NCI-H510A treated with DMSO at 0.1 percent for 48 hours (cell line): ENCODE measurements at places on chromosomes 4 and X.
A peak's percentile ranks its signal among the peaks of the same experiment; 100 is the strongest.

- DNase-seq, result peak; percentile 47
Measured at GRCh38 chr4:84492290-84492689, 6.8 kb downstream of the NKX6-1 start.

DNA sequence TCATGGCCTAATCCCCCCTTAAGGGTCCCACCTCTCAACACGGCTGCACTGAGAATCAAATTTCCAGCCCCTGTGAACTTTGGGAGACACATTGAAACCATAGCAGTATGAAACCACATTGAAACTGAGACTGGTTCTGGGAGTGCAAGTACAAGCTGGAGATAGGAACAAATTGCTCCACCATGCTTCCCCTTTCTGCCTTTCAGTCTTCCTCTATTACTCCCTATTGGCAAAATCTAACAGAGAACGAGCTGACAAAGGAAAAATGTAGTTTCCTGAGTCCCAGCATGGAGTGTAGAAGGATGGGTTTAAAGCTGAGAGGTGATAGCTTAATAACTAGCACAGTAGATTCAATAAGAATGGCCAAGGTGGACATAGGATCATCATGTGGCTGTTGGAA, 161.7 kb upstream of the RPL34 start:
- no peak for DNase-seq

DNA sequence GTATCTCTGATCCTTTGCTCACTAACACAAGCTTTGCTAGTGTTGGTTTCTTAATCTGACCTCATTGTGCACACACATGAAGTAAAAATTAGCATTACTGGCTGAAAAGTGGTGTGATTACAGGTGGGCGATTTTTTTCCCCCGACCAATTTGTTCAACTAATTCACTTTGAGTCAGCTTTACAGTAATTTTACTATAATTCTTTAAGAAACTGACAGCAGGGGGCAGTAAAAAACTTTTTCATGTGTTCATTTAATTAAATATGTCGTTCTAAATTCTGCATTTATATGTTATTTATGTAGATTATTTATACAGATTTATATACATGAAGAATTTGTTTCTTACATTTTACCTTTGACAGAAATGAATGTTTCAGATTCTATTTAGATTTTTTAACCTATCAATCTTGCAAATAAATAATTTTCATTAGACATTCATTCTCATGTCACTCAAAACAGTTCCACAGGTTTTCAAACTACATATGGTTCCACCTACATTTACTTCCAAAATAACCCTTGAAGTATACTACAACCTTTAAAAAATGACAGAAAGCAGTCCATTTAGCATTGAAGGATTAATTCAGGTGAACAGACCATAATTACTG, 17.5 kb downstream of the PALLD start:
- peak; percentile 13 for DNase-seq

DNA sequence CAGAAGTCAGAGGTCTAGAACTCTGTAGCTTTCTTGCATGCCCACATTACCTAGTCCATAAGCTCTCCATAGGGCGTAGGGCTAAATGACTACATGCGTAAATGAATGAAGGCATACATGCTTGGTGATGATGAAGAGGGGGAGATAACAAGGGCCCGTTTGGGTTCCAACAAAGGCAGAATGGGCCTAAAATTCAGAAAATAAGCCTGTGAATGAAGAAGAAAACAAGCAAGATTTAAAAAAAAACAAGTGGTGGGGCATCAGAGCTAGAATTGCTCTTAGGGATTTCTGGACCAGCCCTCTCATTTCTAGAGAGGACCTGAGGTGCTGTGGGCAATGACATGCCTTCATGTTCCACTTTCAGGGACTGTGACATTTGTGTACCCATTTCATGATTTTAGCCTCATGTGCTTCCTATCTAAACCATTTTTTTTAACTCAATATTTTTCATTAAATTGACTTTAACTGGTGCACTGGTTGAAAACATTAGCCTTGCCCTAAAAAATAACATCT, 12.1 kb downstream of the GPRIN3 start:
- no peak for DNase-seq

DNA sequence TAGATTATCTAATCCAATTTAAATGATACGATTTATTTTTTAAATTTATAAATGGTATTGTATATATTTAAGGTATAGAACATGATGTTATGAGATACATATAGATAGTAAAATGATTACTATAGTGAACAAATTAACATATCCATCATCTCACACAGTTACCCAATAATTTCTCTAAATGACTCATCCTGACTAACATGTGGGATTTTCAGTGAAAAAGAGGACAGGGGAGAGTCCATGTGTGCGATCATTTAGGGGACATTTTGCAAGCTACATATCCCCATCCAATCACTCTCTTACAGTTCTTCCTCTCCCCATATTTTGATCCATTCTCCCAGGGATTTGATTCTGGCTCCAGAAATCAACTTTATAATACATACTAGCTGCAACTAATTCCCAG, 88.2 kb downstream of the ABCB7 start:
- no peak for DNase-seq

GRCh38 chrX:129651756-129652564, 2.8 kb downstream of the APLN start:
- DNase-seq, result no peak

DNA sequence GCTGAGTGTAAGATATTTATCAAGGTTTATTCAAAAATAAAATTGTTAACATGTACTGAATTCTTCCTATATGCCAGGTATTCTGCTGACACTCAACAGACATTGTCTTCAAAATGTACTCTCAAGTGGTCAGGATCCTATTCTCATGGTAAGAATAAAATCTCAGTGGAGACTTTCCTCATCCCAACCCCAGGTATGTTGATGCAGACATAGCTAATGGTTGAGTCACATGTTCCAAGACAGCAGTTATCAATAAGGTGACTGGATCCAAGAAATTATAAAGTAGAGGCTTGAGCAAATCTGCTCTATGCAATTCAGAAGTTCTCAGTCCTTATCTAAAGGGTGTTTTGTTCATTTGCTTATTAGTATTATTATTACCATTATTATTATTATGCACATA, 115.2 kb upstream of the GABRA2 start:
- DNase-seq, result no peak

DNA sequence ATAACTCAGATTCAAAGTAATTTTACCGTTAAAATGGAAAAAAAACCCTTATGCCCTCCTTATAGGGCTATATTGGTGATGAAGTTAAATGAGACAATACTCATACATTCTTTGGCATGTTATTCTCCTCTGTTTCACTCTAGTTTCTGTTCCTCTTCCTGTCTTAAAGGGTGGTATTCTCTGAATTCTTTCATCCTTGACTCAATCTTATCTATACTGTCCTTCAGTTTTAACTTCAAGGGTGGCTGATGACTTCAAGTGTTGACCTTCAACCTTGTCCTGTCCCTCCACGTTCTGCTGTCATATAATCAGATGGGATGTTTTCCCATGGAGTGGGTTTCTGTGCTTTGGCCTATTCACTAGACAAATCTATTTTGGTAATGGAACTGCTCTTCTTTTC, 44.0 kb downstream of the ZNF518B start:
- no peak for DNase-seq

DNA sequence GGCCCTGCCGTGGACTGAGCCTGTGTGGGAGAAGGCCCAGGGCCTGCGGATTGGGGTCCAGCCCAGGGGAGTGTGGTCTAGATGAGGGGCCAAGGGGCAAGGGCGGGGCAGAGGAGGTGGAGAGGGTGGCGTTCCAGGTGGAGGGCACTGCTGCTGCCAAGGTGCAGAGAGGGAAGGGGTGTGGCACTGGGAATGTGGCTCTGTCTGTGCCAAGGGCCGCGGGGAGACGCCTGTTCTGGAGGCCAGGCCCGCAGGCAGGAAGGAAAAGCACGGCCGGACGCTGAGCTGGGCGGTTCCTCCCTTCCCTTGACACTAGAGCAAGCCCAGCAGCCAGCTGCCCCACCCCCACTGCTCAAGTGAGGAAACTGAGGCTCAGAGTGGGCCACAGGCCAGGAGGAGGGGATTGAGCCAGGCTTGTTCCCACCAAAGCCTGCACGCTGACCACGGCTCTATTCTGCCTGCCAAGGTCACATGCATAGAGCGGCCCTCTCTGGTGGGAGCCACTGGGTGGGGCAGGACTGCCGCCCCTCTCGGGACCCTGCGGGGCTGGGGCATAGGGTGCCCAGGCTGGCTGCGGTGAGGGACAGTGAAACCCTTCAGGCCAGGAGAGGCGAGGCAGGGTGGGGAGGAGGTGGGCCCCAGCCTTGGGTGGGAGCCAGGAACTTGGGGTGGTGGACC, 13.0 kb downstream of the SH3BP2 start:
- no peak for DNase-seq

DNA sequence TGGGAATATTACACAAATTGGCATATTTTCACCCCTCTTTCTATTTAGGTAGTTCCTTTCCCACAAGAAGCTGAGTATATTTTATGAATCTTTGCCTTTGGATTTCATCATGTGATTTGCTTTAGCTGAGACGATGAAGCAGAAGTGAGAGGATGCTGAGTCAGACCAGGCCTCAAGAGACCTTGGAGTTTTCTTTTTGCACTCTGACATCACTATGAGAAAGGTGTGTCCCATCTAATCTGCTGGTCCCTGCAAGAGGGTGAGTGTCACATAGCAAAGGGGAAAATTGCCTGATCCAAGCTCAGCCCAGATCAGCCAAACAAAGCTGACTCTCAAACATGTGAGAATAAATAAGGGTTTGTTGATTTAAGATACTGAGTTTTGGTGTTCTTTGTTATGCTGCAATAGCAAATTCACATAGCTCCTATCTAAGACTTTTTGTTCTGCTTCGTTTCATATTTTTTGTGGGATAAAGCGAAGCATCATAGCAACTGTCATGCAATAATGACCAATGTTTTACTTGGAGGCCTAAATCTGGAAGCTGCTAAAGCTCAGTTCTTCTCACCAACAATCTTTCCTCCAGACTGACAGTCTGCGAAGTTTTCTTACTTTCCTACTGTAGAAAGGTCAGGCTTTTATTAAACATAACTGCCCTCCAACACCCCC, 176.9 kb downstream of the PDHA2 start:
- no peak for DNase-seq

DNA sequence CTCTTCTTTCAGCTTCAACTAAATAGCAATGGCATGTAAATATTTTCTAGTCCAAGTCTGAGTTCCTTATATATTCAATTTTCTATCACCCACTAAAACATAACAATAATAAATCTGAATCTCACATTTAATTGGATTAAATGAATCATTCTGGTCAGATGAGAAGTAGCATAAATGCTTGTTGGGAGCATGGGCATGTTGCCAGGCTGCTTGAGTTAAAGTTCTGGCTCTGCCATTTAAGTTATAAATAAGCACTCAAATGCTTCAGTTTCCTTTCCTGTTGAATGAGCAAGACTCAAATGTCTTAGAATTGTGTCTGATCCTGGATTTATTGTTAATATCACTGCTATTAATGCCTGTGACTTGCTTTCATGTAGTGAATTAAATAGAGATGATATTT, 496.3 kb downstream of the STPG2 start:
- no peak for DNase-seq

GRCh38 chr4:16126714-16127113, 42.9 kb upstream of the PROM1 start:
- peak; percentile 70 for DNase-seq

- no peak for DNase-seq
Measured at GRCh38 chrX:50858548-50858947, 44.6 kb upstream of the SHROOM4 start.

GRCh38 chr4:120005076-120005475, 61.6 kb downstream of the MAD2L1 start:
- no peak for DNase-seq
